H9 (cell line): ENCODE measurements at places on chromosomes 11 and 22. TPM values are rescaled to one million over a fixed set of nuclear protein-coding genes. Genes with fewer than 3 reads are reported as not detected.
A peak's percentile ranks its signal among the peaks of the same experiment; 100 is the strongest.

DNA sequence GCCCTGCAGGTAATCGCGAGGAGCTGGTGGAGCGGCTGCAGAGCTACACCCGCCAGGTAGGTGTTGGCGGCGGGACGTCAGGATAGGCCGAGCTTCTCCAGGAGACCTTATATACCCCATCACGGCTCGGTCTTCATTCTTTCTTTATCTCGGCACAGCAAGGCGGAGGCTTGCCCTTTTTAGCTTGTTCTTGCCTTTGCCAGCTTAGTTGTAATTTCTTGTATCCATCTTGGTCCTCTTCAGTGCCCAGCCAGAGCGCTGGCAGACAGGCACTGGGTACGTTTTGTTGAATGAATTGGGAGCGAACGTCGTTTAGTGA lies 459 bp downstream of the SF3B2 start:
- no peak for DNase-seq

GRAMD1B gene
- total RNA-seq, result 24.7 and 25.9 TPM in 2 replicates

CNGA4 gene
- 0.11 and 0.20 TPM in 2 replicates for total RNA-seq

GRCh38 chr22:37182949-37183245 lies 5.2 kb downstream of the C1QTNF6 start:
- DNase-seq, result no peak

- DNase-seq, result no peak
These were observed 159.5 kb upstream of the BLID start for GRCh38 chr11:122275508-122275907.

- DNase-seq, result no peak
These were observed 76.5 kb downstream of the NAT10 start for GRCh38 chr11:34181856-34182405.

- DNase-seq, result no peak
These were observed 8.5 kb downstream of the NAV2 start for GRCh38 chr11:19721176-19721575.

GRCh38 chr22:46758867-46759290 lies 3.6 kb upstream of the TBC1D22A start:
- peak; percentile 74 for DNase-seq

DNA sequence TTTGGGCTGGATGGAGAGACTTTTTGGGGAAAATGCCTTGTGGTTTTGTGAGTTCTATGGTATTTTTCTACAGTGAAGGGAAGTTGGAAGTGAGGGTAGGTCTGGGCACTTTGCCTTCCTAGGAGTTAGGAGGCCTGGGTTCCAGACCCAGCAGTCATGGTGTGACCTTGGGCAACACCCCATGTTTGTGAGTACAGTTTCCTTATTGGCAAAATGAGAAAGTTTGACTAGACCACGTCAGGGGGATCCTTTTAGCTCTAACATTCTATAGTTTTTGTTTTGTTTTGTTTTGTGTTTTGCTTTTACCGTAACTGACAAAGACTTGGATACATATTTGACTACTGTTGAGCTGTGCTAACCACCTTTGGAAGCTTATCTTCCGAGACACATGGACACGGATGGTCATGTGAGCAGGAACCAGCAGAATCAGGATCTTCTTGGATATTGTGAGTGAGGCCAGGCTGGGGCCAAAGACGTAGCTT lies 109.0 kb downstream of the PKNOX2 start:
- DNase-seq, result no peak

- DNase-seq, result no peak
These were observed 7.3 kb upstream of the FAR1 start for GRCh38 chr11:13661074-13661623.

DNA sequence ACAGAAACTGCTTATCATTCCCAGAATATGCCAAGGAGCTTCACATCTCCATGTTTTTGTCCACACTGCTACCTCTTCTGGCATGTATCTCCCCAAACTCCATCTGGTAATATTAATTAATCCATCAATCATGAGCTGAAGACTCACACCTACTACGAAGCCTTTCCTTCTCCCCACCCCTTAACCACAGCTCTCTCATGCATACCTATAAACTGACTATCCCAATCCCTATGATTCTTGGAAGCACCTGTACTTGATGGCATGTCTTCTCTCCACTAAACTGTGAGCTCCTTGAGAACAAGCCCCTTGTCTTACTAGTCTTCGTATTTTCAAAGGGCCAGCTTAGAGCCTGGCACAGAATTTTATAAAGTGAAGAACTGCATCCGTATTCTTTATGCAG lies 47.3 kb downstream of the RELT start:
- no peak for DNase-seq

DNA sequence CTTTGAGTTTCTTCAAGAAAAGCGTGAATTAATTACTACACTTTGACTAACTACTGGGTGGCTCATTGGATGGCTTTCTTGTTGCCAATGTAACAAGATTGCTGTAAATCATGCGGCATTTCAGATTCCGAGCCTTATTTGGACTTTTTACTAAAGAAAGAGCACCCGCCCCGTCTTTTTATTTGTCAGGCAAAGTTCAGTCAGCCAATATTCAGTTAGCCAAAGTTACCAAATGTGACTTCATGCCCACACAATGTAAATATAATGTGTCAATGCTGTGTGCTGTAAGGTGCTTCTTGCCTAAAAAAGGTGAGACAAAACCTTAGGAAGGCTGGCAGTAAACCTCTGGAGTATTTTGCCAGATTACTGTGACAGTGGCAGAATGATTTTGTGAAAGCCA lies 14.8 kb downstream of the FLI1 start:
- no peak for DNase-seq

NLRP14 gene
- total RNA-seq, result 0.07 TPM in 1 of 2 replicates, not detected in the other

DNA sequence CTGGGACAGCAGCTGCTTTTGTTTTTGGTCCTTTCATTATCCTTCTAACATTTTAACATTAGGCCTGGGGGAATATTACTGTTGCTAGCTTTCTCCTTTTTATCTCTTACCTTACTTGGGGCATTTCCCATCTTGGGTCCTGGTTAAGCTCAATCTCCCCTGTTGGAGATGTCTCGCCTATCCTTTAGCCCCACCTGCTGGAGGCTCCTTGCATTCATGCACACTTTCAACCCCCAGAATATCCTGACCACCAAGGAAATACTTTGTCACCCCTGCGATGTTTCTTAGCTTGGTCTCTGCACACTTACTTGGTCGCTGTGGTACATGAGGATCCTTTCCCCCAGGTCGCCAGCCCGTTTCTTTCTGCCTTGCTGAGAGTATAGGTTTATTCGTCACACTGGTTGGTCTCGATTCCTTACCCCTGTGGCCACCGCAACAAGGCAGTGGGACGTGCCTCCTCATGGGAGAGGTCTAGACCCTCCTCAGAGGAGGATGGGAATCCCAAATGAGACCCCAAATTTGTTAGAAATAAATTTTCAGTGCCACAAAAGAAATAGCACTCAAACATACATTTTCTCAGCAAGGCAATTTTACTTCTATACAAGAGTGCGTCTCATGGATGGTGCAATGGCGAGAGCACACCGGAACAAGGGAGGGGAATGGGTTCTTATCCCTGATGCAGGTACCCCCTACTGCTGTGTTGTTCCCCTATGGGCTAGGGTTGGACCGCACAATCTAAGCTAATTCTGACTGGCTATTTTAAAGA lies 5.4 kb upstream of the TXN2 start:
- DNase-seq, result peak; percentile 73

DNA sequence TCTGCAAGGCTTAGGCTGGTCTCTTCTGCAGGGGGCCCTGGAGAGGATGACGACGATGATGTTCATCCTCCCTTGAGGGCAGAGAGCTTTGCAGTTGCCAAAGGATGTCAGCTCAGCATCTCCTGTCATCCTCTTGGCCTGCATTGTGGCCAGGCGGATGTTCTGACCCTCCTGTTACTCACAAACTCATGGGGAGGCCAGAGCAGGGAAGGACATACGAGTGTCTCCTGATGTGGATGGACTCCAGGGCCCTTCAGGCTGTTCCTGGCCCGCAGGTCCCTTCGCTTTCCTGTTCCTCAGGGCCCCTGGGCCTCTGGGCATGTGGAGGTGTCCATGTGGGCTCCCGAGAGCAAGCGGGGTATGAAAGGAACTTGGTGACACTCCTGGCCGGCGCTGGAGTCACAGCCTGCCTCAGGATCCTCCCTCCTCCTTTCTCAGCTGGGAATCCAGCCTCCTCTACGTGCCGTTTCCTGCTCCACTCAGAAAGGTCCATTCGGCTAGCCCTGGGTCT lies 8.5 kb downstream of the ADORA2A start:
- DNase-seq, result no peak

PRSS23 gene
- total RNA-seq, result 6.3 and 6.9 TPM in 2 replicates

- no peak for DNase-seq
These were observed 1.5 kb downstream of the SLC35F2 start for GRCh38 chr11:107856981-107857517.

DNA sequence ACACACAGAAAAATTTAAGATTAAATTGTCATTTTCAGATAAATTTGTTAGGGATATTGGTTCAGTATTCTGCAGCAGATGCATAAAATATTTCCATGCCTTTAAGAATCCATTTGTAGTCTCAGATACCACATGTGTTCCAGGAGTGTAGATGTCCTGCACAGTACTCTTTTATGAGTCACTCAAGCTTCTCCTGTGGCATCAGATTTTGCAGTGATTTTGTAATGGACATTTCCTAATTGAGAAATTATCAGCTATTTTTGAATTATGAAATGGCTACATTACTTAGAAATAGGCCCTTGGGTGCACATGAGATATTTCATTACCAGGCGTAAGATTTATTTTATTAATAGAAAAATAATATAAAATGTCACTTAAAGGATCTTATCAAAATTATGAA lies 18.9 kb downstream of the MMP3 start:
- no peak for DNase-seq
